ENCODE measurements at places on chromosomes 12 and 14.
A peak's percentile ranks its signal among the peaks of the same experiment; 100 is the strongest.

- no peak for DNase-seq
These were observed 25.2 kb downstream of the LTBP2 start for GRCh38 chr14:74586681-74587362.

- DNase-seq, result no peak
These were observed 81.9 kb downstream of the DBX2 start for GRCh38 chr12:44968965-44969364.

DNA sequence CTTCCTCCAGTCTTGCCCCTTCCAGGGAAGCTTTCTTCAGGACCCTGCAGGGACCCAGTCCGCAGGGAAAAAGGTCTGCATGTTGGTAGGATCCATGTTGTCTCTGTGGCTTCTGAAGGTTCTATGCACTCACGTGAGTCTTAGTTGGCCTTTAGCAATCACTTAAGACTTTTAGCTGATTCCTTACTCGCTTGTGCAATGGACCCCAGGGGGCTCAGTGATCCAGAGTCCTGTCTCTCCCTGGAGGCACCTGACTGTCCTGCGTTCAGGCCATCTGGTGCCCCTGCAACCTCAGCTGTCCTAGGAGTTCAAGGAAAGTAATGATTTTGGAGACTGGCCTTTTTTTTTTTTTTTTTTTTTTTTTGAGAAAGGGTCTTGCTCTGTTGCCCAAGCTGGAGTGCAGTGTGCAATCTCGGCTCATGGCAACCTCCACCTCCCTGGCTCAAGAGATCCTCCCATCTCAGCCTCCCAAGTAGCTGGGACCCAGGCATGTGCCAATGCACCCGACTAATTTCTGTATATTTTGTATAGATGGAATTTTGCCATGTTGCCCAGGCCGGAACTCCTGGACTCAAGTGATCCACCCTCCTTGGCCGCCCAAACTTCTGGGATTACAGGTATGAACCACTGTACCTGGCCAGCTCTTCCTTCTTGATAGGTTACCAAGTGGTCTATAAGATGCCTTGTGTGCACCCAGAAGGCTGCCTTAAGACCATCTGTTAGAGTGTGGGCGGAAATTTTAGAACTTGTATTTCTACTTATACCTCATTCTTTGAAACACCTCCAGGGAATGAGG, 4.6 kb downstream of the IFI27L2 start:
- DNase-seq, result no peak

- DNase-seq, result no peak
These were observed 41.1 kb upstream of the CSRNP2 start for GRCh38 chr12:51124504-51124903.

GRCh38 chr14:103343164-103343879, 9.3 kb downstream of the EIF5 start:
- no peak for DNase-seq

DNA sequence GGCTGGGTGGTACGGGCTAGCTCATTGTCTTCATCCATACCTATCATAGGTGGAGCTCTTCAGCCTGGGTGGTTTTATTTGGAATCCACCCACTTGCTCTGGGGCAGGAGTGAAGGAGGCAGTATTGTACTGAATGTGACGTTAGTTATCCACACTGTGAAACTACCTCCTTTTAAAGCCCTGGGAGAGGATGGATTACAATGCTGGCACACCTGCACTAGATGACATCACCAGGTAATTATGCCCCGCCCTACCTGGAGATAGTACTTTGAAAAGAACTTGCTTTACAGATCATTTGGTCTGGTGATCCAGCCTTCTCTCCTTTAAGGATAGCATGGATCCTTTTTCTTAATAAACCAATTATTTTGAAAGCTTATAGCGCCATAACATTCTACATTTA, 78.0 kb downstream of the B4GALNT3 start:
- DNase-seq, result no peak

DNA sequence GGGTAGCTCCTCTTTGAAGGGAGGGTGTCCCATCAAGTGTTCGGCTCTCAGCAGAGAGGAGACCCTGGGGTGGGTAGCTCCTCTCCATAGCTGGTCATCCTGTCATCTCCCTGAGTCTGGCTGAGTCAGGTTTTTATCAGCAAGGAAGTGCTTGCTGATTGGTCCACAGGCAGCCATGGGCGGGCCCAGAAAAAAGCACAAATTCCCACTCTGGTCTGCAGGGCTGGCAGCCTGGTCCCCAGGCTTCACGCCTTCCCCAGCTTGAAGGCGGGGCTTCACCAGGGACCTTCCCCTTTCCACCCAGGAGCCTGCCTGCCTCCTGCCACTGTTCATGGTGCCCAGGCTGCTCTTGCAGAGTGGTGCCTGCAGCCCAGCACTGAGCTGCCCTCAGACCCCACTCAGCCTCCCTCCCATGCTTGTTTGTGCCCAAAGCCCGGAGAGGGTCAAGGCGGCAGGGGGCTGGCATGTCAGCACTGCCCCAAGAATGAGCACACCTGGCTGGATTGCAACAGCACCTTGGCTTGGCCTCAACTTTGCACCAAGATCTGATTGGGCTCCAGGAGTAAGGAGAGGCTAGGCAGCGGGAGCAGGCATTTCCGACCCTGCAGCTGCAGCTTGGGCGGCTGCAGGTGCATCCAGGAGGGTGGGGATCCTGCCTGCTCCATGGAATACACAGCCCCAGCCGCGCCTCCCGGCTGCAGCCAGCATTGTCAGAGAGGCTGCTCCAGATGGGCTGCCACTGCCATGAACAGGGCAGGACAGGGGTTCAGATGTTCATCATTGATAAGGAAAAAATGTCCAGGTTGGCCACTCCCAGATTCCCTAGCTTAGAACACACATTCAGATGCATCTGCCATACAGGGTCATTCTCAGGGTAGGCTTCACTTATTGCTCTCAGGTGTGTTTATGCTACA, 22.0 kb upstream of the WDR89 start:
- DNase-seq, result no peak

GRCh38 chr14:32597771-32598170, 268.7 kb downstream of the AKAP6 start:
- DNase-seq, result no peak

DNA sequence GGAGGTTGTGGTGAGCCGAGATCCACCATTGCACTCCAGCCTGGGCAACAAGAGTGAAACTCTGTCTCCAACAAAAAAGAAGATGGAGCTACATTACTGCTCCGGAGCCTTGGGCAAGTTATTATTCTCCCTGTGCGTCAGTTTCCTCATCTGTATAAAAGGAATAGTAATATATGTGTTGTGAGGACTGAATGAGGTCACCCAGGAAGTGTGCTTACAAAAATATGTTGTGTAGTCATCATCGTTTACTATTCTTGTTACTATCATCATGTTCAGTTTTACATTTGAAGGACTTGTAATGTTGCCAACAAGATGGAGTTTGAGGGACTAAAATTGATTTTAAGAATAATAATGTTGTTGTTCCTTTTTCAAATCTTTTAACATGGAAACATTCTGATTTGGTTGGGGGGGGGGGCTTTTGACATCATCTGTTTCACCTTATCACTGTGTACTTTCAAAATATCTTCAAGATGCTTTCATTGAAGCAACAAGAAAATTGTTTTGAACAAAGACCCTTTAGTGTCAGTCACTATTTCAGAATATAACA, 156.8 kb downstream of the PDE3A start:
- no peak for DNase-seq

DNA sequence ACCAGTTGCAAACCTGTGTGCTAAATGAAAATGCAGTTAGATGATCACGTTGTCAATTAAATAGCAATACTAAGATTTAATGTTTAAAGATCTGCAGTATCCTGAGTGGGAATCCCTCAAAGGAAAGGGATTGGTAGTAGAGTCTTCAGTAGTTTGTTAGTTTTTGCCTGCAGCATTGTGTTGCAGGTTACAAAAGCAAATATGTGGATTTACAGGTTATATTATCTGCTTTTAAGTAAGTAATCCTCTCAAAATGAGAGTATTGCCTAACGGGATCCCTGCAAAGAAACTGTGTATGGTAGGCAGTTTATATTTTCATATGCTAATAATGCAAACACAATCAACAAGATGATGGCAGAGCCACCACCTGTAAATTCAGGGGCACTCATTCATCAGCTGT, 72.2 kb upstream of the OSBPL8 start:
- no peak for DNase-seq

DNA sequence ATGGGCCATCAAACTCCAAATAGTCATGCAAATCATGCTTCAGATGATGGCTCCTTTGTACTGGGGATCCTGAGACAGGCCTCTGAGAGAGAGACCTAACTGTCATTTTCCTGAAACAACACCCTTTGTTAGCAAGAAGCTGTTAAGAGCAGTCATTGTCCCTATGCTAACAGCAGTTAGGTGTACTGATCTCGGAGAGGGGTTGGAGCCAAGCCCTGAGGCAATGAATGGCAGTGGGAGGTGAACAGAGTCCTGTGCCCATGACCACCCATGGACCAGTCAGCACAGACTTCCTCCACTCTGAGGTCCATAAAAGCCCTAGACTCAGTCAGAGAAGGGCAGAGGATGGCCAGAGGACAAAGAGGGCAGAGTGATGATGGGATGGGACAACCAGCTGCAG, 747.6 kb upstream of the LRFN5 start:
- DNase-seq, result no peak

DNA sequence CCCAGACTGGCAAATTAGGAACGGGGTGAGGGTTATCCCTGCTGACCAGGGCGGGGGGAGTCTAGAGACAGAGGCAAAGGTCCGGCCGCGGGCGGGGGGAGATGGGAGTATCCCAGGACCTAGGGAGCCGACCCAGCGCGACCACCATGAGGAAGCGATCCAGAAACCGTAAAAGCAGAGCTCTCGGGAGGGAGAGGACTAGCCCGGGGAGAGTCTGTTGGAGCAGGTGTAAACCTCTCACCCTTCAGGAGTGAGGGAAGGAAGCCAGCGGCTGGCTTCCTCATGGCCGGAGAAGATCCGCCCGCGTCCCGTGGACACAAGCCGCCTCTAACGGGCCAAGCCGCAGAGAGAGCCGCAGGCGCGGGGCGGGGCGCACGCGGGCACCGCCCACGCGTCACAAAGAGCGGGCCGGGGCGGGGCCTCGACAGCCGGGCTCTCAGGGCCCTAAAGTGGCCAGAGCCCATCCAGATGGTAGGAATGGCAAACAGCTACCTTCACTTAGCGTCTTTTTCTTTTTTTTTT, at the start of gene ACRBP:
Gene ACRBP (minus strand): TSS at position 350 of the 522 bp plus-strand sequence. CDS start 66 bp downstream, at position 284.
- peak; percentile 84 for DNase-seq

DNA sequence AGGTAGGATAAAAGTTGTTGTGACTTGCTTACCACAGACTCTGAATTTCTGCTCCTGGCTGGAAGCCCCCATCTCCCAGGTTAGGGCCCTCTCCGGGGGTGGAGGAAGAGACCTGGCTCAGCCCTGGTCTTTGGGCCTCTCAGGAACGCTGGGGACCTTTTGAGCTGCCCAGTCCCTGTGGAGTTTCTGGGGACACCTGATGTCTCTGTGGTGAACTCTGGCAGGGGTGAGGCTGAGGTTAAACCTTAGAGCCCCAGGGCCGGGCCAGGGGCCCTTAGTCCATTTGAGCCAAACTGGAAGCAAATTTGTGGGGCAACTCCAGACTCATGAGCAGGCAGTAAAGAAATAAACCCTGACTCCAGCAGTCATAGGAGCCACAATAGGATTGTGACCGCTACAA, 112.1 kb downstream of the ADGRD1 start:
- DNase-seq, result no peak

DNA sequence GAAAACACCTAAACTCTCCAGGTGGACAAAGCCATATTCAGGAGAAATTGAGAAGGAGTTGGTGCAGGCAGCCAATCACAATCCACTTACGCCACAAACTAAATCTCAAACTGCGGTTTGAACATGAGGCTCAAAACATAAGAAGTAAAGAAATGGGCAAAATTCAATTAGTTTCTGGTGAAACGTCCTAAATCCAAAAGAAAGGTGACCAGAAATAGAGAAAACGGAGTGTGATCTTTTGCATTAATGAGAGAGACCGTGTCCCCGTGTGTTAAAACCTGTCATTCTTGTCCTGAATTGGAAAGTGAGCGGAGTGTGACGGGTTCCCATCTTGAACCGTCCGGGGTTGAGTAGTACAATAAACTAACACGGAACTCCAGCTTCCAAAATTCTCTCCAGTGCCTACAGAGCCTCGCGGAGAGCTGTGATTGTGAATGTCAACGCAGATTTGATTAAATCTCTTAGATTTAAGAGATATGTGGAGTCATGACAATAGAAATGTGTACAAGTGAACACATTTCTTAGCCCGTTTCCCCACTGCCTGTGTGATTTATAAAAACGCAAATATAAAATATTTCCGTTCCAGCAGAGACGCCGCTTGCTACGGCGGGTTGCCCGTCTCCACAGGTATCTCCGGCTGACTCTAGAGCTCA, 595 bp upstream of the METAP2 start:
- no peak for DNase-seq

DNA sequence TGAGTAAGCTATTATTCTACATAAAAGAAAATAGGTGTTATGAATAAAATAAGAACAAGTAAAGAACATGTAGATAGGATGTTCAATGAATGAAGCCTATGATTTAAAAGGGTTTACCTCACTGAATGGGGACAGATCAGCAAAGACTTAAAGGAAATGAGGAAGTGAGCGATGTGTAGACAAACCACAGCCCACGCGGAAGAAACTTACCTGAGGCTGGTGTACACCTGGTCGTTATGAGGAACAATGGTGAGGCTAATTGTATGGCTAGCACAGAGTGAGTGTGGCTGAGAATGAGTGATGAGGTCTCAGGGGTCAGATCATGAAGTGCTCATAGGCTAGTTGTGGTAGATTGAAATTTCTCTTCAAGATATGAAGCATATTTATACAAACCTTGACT, 221.7 kb downstream of the ALG10B start:
- no peak for DNase-seq

DNA sequence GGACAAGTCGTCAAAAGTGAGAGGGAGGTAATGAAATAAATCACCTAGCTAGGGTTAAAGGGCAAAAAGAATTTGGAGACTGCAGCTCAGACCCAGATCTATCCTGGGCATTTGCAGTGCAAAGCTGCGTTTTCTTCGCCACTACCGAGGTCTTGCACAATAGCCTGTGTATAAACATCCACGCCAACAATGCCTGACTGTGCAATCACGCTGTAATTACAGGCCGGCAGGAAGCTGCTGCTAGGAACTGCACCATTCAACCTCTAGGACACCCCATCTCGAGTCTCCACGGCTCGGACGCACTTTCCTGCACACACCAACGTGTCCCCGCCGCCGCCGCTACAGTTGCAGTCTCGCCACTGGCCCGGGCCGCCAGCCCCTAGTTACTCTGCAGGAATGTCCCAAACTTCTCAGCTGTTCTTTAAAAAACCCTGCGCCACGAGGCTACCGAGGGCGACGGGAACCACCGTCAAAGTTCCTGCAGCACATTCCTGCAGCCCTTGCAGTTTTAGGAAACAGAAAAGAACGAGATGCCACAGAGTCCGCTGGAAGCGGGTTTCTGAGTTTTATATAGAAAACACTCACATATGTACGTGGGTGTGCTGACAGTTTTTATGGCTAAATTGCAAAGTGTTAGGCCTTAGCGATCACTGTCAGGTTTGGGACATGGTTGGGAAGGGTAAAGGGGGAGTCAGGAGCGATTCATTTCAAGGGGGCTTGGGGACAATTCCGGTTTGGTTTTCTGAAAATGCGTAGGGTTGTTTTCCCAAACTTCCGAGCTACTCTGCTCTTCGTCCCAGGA, 65.6 kb upstream of the PTGR2 start:
- peak; percentile 64 for DNase-seq

GRCh38 chr14:102241147-102241546, 63.8 kb downstream of the MOK start:
- no peak for DNase-seq

GRCh38 chr12:22733756-22734155, 108.8 kb downstream of the ETNK1 start:
- peak; percentile 60 for DNase-seq
